ENCODE measurements at places on chromosomes 7 and 10.

GRCh38 chr7:83201355-83201754 lies 38.7 kb upstream of the PCLO start:
- DNase-seq = no peak

DNA sequence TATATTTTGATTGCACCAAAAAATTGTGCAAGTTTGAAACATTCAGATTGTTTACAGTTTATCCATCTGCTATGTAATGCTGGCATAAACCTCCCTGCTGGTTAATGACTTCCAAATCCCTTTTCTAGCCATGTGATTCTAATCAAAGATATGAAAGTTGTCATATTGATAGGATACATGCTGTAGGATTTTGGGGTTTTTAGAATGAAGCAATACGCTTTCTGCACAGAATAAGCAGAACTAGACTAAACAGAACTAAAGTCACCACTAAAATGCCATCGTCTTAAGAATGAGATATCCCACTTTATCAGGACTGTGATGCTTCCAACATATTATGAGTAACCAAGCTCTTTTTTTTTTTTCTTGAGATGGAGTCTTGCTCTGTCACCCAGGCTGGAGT lies 856 bp downstream of the SSMEM1 start:
- no peak for DNase-seq

DNA sequence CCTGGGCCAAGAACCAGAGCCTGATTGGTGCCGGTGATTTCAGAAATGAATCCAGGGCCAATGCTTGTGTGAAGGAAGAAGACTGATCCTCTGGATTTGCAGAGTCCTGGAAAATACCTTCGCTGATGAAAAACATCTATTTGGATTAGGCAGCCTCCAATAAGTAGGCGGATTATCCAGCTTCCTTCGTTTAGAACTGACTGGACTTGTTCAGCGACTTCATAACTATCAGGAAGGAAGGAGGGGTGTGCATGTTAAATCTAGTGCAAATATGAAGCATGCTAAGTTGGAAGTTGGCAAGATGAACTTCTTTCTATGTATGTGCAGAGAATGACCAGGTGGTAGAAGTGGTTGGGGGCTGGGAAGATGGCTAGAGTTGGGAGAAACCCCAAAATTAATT lies 41.0 kb downstream of the NKX2-3 start:
- DNase-seq = no peak

DNA sequence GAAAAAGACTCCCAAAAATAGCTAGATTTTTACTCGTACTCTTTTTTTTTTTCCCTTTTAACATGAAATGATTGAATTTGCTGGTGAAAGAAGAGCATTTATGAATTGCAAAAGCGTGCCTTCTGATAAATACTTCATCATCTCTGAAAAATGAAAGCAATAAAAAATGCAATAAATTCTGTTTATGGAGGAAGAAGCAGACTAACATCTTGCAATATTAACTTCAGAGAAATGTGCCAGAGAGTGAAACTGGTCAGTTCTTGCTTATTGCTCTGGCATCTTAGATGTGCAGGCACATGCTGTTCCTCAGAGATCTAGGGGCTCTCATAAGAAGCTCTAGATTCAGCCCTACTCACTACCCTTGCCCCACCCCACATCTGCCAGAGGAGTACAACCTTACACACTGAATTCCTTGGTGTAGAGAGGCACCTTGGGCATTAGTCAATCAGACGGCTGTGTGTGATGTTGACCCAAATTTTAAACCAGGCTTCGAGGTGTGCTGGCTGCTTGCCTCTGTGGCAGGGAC lies 891.1 kb upstream of the GHITM start:
- no peak for DNase-seq

- DNase-seq = no peak
These were observed 303.9 kb upstream of the NRP1 start for GRCh38 chr10:33638374-33638773.

DNA sequence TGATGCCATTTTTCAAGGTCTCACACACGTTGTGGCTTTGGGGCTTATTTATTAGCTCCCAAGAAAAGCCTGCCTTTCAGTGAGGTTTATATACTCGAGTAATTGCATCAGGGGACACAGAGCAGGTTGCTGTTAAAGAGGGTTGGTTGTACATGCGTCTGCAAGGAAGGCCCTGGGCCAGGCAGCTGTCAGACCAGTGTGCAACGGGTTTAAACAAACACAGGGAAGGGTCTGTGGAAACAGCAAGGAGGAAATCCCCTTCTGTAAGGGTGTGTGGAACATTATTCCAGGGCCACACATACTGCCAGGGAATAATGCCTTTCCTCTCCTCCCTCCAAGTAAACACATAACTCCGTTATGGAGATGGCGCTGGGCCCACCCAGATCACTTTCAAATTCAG lies 1.7 kb upstream of the CHST15 start:
- no peak for DNase-seq

GRCh38 chr10:131788386-131788785 lies 112.4 kb upstream of the PPP2R2D start:
- DNase-seq = no peak

DNA sequence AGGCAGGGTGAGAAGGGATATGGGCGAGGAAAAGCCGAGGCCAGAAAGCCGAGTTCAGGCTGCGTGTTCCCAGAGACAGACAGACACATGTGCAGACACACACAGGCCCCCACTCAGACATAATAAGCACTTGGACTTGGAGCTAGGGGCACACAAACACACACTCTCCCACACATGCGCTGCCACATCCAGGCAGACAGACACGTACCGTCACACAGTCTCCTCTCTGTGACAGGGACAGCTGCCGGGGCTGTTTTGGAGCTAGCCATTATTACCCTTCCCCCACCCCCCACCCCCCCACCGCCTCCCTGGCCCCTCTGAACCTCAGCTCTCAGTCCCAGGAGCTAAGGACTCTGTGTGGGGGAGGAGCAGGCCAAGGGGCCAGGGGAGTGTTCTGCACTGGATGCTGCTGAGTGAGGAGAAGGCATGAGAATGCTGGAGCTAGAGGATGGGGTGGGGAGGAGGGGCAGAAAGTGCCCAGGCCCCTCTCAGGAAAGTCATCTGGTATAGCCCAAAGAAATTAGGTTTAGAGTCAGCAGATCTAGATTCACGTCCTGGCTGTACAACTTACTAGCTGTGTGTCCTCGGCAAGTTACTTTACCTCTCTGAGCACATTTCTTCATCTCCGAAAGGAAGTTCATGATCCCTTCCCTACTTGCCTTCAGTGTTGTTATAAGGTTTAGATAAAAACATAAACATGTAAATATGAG lies 6.3 kb downstream of the PITX3 start:
- no peak for DNase-seq

GRCh38 chr10:4813023-4813422 lies 13.0 kb upstream of the AKR1E2 start:
- DNase-seq = peak; percentile 98

GRCh38 chr7:115410972-115411686 lies 489.2 kb downstream of the MDFIC start:
- no peak for DNase-seq

DNA sequence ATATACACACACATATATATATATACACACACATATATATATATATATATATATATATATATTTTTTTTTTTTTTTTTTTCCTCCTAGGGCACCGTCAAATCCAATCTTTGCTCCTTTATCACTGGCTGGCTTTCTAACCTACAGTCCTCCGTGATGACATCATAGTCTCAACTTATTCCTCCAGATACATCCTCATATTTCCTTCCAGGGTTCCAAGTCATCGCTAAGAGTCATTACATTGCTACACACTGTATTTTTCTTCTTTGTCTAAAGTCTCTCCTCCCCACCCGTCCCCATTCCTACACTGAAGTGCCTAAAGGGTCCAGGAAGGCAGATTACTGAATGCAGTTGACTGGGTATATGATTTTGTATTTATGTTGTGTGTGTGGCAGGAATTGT lies 1.1 kb upstream of the FAM200A start:
- no peak for DNase-seq

DNA sequence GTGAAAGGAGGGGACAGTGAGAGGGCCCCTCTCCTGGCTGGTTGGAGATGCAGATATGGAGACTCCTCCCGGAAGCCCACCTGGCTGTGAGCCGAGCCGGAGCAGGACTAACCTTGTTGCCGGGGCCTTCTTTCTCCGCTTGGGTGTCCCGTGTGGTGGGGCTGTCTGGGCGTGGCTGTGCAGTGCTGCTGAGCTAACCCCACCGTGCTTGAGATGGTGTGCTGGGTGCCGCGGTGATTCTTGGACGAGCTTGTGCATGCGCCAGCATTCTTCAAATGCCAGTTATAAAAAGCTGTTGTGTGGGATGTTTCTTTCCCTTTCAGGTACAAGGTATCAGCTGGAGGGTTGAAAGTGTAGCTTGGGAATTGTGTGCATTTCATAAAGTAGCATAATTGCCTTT lies 48.8 kb downstream of the DAGLB start:
- peak; percentile 57 for DNase-seq

DNA sequence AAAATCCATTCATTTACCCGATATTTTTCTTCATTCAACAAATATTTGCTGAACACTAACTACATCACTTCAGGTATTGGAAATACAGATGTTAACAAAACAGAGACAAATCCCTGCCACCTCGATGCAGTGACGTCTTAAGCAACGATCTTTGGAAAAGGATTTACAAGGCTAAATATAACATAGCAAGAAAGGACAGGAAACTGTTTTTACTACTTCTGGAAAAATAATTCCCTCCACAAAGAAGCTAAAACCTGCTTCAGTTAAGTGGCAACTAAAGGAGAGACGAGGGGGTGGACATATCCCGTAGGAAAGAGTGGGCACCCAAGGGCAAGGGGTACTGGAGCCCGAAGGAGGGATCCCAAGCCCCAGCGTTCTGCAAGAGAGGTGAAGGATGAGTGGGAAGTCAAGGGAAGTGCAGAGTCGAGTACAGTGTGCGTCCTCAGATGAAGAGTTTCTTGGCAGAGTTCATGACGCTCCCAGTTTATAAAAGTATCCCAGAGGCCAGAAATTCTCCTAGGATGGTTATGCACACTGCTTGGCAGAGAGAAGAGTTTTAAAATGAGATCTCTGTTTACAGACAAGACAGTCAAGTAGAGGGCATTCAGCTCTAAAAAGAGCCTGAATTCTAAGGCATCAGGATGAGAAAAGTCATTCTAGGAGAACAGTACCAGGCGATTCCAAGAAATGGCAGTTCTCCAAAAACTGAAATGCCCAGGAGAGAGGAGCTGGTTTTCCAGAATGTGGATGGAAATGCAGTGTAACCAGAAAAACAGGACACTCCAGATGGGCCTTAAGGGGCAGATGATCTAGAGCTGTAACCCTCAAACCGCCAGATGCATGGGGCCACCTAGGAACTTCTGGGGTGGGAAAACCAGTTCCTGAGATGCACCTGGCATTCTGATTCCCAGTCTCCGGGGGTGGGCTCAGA lies 97.3 kb downstream of the GRB10 start:
- DNase-seq = no peak

DNA sequence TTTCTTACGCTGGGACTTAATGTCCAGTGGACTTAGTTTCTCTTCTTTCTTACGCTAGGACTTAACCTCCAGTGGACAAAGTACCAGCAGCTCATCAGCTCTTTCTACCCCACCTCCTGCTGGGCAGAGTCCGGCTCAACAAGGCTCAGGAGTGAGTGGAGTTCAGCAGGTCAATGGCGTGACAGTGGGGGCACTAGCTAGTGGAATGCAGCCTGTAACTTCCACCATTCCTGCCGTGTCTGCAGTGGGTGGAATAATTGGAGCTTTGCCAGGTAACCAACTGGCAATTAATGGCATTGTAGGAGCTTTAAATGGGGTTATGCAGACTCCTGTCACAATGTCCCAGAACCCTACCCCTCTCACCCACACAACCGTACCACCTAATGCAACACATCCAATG lies 199.7 kb downstream of the MLLT10 start:
- DNase-seq = no peak

GRCh38 chr7:90611115-90611514 lies 15.0 kb downstream of the CDK14 start:
- DNase-seq = no peak

DNA sequence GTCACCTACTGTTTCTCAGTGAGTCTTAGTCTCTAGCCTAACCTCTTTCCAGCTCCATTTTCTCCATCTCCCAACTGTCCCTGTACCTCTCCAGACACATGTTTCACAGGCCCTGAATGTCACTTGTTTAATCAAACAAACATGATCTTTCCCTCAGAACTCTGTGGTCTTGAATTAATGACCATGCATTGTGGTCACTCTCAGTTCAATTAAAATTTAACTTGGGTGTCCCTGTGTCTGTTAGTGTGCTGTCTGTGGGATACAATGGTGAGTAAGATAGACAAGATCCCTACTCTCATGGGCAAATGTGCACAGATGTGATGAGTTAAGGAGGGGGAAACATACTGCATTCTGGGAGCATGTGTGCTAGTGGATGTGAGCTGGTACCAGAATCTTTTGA lies 65.0 kb downstream of the RBM33 start:
- DNase-seq = no peak

DNA sequence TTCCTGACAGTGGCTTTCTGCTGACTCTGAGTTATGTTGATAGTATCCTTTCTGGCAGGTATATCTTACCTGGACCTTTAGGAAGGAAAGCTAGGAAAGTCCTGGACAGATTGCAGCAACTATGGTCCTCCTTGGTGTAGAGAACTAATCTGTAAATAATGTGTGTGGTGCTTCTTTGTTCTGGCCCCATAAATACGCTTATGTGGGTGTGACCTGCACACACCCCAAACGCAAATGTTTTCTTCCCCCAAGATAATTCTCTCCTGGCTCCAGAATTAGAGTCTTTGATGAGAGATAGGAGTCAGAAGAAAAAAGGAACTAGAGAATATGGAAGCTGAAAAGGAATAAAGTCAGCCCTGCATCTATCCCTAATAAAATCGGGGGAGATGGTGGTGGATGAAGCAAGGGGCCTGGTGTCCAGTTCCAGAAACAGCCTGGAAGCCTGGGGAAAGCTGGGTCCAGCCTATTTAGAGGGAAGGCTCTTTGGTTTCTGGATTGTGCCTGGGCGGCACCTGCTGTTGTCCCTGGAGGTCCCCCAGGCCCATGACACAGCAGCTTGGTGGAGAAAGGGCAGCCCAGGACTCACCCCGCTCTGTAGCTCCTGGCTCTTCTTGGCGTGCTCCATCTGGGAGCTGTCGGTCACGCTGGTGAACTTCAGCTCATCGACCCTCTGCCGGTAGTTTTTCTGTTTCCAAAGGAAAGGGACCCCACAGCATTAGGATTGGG lies 38.2 kb downstream of the NRAP start:
- no peak for DNase-seq

DNA sequence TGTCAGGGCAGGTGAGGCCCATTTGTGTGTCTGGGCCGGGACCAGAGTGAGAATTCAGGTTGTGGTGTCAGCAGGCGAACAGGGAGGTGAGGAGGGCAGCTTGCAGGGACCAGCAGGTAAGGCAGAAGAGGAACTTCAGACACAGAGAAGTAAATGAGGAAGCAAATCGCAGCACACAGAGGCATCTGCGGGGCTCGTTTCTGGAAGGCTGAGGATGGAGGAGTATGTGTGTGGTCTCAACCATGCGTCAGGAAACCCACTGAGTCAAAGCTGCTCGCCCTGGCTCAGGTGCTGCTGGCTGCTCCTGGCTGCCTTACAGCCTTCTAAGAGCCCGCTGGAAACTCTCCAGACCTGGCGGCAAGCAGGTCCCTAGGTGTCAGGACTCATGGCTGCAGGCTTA lies 26.9 kb upstream of the PITRM1 start:
- no peak for DNase-seq

GRCh38 chr10:59904426-59905065 lies 1.8 kb downstream of the CCDC6 start:
- no peak for DNase-seq

Measured in A172 (cell line).